Gastroesophageal sphincter (tissue), 4 donors: ENCODE measurements at places on chromosomes 12 and 14. TPM values are rescaled to one million over a fixed set of nuclear protein-coding genes. Genes with fewer than 3 reads are reported as not detected.

The NRL gene
- total RNA-seq: not detected

GRCh38 chr14:53126731-53127130 lies 26.4 kb downstream of the DDHD1 start:
- no peak for ATAC-seq

The VASH1 gene
- total RNA-seq: 9.0 TPM

The PRB2 gene
- not detected for total RNA-seq

- no peak for ATAC-seq
Observed at GRCh38 chr12:104250366-104251125, 35.0 kb downstream of the TXNRD1 start.

- ATAC-seq: no peak
Observed at GRCh38 chr14:49405291-49405690, 180.9 kb downstream of the RPS29 start.

- no peak for ATAC-seq
Observed at GRCh38 chr12:88411689-88412088, 168.6 kb downstream of the KITLG start.

DNA sequence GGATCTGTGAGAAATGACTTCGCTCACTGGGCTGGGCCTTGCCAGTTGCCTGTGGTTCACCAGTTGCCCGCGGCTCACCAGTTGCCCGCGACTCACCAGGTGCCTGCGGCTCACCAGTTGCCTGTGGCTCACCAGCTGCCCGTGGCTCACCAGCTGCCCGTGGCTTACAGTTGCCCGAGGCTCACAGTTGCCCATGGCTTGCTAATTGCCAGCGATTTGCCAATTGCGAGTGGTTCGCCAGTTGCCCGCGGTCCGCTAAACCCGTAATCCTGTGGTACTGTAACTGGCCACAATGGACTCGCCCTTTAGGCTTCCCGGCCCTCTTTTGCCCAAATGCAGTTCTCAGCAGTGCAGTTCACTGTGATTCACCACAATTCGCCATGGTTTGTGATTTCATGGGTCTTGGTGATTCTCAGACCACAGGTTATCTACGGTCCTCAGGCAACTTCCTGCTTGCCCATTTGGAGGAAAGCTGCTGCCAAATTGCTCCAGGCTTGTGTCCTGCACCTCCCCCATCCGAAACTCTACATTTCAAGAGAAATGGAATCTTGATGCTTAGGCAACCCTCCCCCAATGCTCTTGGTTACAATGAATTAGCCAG lies 15.0 kb upstream of the MEG3 start:
- no peak for ATAC-seq
